ENCODE measurements at places on chromosomes 11 and 22. TPM values are rescaled to one million over a fixed set of nuclear protein-coding genes. Genes with fewer than 3 reads are reported as not detected.

Gene CALCB
- total RNA-seq = not detected

Gene ANO9
- total RNA-seq = not detected

Gene FAM111B
- total RNA-seq = 0.31 TPM

Gene BACE1
- 53.9 TPM for total RNA-seq

Gene DCHS1
- 2.0 TPM for total RNA-seq

Gene SLC16A8
- 0.34 TPM for total RNA-seq

Gene C11orf42
- not detected for total RNA-seq

Gene AAMDC
- 45.7 TPM for total RNA-seq

Gene KRTAP5-10
- total RNA-seq = not detected

Gene GPHA2
- total RNA-seq = not detected

Gene RASGRP2
- 0.06 TPM for total RNA-seq

Gene MAP6
- 3.7 TPM for total RNA-seq

Gene SMARCB1
- total RNA-seq = 60.0 TPM

Gene DNAJB7
- total RNA-seq = not detected

Gene SYNGR1
- total RNA-seq = 10.9 TPM

Gene CYB5R2
- total RNA-seq = 12.7 TPM

Gene POU2AF1
- not detected for total RNA-seq

Measured in cardiac ventricle fibroblast (primary cell).